Retina (tissue), 1 donor: ENCODE measurements at places on chromosomes 1 and 21.

DNA sequence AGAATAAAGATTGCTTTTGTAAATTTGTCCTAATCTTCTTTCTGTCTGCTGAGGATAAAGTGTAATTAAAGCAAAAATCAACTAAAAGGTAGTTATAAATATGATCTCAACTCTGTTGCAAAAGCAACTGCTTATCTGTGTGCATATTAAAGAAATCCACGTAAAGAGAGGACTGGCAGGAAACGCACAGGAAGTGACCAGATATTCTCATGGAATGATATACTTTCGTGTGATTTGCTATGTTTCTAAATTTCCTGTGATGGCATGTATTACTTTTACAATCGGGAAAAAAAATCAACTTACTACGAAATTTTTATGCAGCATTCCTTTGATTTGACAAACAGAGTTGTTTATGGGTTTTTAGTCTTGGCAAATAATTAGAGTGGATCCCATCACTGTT, 75.4 kb downstream of the RGS2 start:
- DNase-seq: no peak

DNA sequence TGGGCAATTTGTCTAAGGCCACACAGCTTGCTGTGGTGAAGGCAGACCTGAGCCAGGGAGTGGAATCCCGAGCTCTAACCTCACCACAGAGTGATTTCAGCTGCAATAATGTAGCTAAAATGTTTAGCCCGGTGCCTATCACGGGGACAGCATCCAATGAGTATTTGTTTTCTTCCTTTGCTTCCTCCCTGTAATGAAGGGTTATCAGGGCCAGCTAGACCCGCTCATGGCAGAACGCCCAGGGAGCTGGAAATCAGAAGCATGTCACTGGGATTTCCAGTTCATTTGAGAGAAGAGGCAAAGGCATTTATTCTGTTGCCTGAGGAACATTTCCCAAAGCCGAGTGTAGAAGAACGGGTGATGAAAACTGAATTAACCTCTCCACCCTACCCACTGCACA, 183.1 kb downstream of the ZSCAN20 start:
- no peak for DNase-seq

DNA sequence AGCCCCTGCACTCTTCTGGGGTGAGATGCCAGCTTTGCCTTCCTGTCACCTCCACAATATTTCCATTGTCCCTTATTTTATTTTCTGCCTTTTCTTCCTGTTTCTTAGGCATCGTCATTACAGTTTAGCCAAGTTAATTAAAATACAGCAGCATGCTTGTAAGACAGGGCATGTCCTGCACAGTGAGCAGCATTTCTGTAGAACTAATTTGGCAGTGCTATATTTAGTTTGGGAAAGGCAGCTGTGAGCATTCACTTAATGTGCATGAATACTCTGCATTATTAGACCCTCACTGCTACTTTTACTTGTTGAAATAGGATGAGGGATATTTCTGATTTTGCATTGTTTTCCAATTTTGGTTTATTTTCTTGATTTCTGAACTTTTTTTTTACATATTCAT, 133.3 kb downstream of the KCNK2 start:
- no peak for DNase-seq

DNA sequence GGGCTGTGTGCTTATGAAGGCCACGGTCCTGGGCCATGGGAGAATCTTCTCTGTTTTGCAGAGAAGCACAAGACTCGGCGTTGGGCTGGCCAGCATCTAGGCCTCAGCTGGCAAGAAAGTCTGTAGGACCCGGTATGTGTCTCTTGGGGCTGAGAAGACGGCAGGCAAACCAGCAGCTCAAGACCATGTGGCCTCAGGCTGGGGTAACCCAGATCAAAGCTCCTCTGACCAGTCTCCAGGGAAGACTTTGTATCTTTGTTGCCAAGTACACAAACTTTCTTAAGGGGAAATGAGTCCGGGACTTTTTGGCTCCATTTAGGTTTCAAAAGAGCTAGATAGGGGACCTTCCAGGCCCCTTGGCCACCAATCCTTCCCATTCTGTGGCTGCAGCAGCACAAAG, 60.1 kb downstream of the PTP4A2 start:
- no peak for DNase-seq

DNA sequence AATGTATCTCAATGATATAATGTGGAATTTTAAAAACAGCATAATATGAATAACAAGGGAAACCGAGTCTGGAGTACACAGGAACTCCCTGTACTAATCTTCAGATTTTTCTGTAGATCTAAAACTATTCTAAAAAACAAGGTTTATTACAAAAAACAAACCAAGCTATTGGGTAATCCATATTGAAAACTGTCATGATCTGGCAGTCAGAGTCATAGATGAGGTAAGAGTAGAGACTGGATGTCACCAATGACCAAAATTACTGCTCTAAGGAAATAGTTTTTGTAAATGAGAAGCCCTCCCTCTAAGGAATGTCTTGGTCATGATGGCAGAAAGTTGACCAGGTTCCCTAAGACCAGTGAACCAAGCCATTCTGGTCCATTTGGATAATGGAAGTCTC, 2.4 kb upstream of the SPOCD1 start:
- DNase-seq: no peak

- no peak for DNase-seq
These were observed 50.5 kb upstream of the PRRC2C start for GRCh38 chr1:171434717-171435346.
